Stimulated activated CD4-positive, alpha-beta T cell treated with anti-CD3 and anti-CD28 coated beads, Interleukin-15, amount 100 ng/mL, for 48 hours (primary cell): ENCODE measurements at places on chromosomes 12 and 14.

- no peak for DNase-seq
Measured at GRCh38 chr12:32497864-32498263, 98.5 kb downstream of the FGD4 start.

GRCh38 chr12:66903782-66904396 lies 225.0 kb upstream of the GRIP1 start:
- DNase-seq: no peak

GRCh38 chr14:20530771-20531571 lies 25.6 kb downstream of the RNASE10 start:
- DNase-seq: peak; percentile 43

GRCh38 chr12:7542046-7542445 lies 38.5 kb upstream of the CD163 start:
- no peak for DNase-seq

DNA sequence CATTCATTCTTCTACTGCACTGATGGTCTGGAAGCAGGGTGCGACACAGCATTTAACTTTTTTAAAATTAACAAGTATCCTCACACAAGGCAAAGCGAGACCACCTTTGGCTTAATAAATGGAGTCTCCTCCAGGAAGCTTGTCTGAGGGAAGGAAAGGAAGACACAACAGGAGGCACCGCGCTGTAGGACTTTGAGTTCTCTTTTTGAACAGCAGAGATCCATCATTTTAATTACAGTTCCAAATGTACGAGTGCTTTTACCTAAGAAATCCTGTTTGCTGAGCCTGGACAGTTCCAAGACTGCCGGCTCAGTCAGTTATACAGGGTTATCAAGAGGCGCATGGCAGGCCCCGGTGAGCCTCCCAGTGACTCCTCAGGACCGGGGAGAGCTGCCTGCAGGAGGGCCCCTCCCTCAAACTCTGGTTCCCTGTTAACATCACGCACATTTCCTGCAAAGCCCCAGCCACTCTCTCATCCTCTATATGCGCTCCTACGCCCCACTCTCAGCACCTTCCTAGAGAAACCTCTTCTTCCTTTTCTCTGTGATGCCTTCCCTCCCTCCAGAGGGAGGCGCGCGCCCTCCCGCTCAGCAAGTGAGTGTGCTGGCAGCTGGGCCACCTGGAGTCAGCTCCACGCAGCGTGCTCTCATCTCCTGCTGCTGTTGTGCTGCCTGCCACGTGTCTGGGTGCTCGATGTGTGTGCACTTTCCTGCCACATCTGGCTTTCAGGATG lies 46.1 kb downstream of the STX2 start:
- DNase-seq: no peak
